ENCODE measurements at places on chromosomes 1 and 21.

- no peak for DNase-seq
These were observed 19.6 kb upstream of the TARBP1 start for GRCh38 chr1:234498448-234499118.

GRCh38 chr21:29473808-29474207 is 175.1 kb downstream of the BACH1 start:
- DNase-seq: no peak

GRCh38 chr1:108533351-108534083 is 26.4 kb upstream of the EEIG2 start:
- no peak for DNase-seq

- no peak for DNase-seq
These were observed 4.0 kb upstream of the SAMSN1 start for GRCh38 chr21:14550135-14550534.

DNA sequence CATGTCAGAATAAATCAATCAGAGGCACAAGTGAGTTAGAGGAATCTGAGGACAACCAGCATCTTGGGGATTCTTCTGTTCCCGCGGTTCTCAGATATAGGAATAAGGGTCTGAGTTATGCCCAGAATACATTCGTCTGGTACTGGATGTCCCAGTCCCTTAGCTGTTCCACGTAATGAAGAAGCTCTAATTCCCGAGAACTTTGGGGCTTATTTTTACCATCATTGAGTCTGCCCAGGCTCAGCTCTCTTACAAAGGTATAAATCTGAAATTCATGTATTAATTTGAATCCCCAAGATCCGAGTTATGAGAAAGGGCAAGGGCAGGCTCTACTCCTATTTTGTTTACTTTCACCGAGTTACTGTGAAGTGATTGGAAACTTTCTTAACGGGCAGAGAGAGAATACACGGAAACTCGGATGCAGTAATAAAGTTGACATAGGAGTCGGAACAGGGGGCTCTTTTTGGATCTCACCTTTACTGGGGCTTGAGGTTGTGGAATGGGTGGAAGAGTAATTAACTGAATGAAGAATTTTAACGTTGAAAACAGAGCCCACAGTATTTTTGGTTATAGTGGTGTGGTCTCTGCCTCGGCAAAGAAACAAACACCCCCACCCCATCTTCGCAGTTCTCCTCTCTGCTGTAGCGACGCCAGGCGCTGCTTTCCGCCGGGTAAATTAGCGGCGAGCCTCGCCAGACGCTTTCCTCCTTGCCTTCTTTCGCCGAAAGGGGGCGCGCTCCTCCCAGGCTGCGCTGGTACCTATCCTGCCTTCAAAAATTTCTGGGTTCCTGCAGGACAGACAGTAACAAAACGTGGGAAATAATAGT is 7.1 kb downstream of the PRRX1 start:
- no peak for DNase-seq

All from stimulated activated CD8-positive, alpha-beta memory T cell treated with anti-CD3 and anti-CD28 coated beads, Interleukin-7, amount 100 ng/mL, for 24 hours (primary cell).